ENCODE measurements at places on chromosomes 16 and 17. TPM values are rescaled to one million over a fixed set of nuclear protein-coding genes. Genes with fewer than 3 reads are reported as not detected.

- peak; percentile 93 for DNase-seq
Observed at GRCh38 chr17:68435876-68436842, 21.1 kb downstream of the WIPI1 start.

MYCBPAP gene
- 6.9 TPM for total RNA-seq

DNA sequence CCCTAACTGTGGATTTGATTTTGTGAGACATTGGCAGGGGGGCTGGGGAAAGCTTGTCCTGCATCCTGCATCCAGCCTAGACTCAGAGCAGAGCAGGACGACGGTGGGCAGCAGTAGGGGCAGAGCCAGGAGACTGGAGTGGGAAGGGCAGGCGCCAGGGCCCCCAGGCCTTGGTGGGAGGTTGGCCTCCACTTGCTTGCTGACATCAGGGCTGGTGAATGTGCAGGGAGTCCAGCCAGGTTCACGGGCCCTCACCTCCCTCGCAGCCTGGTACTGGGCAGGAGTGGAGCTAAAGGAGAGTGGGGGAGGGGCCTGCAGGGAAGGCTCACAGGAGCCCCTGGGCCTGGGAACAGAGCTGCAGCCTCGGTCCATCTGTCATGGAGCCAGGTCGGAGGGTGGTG is 2.2 kb upstream of the SMTNL2 start:
- no peak for DNase-seq

DNA sequence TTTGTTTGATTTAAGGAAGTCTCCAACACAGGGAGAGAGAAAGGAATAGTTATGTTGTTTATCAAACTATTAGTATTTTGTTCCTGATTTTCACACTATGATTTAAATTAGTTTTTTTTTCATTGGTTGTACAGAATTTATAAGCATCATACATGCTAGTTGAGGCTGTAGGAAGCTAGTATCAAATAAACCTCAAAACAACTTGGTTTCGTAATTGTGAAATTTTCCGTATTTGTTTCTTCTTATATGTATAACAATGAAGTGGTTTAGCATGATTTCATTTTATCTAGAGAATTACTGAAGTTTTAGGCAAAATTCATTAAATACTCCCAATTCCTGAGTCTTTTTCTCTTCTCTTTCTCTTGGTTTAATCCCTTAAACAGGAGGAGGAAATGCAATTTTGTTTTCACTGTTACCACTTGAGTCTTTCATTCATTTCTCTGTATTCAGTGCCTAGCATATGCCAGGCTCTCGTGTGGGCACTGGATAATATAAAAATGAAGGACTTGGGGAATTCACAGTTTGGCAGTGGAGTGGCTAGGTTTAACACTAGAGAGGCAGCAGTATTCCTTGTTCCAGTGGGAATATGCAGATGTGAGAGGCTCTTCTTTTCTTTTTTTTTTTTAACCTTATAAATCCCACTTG is 1.8 kb downstream of the CYLD start:
- DNase-seq: no peak

DNA sequence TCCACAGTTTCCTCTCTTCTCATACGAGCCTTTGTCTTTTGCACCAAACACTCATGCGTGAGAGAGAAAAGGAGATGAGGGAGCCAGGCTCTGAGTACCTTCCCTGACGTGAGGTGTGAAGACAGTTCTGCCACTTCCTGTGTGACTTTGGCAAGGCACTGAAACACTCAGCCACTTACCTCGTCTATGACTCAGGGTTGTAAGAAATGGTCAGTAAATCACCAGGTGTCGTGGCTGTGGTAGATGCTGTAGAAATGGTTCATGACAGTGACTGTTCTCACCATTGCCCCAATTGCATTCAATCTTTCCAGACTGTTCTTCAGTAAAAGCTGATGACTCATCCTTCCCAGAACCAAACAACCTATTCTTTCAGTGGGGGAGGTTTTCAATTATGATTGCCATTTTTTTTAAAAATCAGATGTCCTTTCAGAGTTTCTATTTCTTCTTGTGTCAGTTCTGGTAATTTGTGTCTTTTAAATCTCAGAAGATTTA is 49.2 kb upstream of the CBFA2T3 start:
- DNase-seq: peak; percentile 89

- DNase-seq: no peak
Observed at GRCh38 chr17:20926532-20926931, 116.3 kb downstream of the USP22 start.

GRCh38 chr16:5066511-5066910 is 755 bp upstream of the C16orf89 start:
- DNase-seq: no peak

DNA sequence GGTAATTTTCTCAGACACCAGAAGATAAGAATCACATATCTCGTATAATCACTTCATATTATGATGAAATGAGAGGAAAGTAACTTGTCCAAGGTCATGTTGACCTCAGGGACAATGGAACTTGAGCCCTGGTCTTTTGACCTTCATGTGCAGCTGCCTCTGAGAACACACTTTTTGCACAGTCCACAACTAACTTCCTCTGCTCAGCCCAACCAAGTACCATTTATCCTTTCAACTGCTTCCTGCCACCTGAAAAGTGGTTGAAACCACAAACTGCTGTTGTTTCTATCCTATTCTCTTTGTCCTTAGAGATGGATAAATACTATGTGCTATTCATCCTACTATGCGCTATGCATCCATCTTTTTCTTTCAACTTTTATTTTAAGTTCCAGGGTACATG is 2.3 kb upstream of the CCL1 start:
- DNase-seq: no peak

DNA sequence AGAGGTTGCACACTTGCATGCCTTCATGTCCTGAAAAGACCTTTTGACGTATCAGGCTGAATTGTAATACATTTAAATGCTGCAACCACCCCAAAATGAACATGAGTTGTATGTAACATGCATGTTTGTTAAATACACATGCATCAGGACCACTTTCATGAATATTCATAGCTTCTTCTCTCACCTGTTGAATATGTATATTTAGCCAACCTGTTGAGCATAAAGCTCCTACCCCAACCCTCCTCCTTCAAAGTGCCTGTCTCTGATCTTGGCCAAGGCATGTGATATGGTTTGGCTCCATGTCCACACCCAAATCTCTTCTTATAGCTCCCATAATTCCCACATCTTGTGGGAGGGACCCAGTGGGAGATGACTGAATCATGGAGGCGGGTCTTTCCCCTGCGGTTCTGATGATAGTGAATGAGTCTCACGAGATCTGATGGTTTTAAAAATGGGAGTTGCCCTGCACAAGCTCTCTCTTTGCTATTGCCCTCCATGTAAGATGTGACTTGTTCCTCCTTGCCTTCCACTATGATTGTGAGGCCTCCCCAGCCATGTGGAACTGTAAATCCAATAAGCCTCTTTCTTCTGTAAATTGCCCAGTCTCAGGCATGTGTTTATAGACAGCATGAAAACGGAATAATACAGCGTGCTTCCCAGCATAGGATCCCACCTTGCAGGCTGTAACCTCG is 3.8 kb upstream of the CRYM start:
- DNase-seq: no peak

- peak; percentile 46 for DNase-seq
Observed at GRCh38 chr16:89442588-89442987, 47.8 kb downstream of the ANKRD11 start.

DNA sequence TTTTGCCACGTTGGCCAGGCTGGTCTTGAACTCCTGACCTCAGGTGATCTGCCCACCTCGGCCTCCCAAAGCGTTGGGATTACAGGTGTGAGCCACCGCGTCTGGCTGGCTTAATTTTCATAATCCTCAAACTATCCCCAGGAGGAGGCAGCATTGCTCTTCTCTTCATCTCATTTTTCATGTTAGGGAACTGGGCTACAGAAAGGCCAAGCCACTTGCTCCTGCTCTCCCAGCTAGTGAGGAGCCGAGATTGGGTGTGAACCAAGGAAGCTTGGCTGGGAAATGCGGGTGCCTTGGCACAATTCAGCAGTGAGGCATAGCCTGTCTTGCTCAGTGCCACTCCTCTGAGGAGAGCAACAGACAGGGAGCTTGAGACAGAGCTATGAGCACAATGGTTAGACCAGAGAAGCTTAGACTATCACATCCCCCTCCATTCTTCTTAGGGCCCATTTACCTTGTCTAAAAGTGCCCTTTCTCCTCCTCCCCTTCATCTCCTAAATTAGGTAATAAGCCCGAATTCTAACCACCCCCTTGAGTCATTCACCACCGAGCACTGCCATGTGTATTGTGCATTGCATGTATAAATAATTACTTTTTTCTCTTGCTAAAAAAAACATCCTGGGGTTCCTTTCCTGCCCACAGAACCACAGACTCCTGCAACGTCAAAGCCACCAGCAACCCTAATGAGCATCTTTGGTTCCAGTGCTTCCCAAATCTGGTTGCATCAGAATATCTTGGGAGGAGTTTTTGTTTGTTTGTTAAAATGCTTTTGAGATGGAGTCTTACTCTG is 20.0 kb upstream of the KIF19 start:
- no peak for DNase-seq

All from activated CD8-positive, alpha-beta T cell treated with anti-CD3 and anti-CD28 coated beads for 36 hours (primary cell).